Suppressor macrophage (primary cell): ENCODE measurements at places on chromosomes 6 and 20.

GRCh38 chr6:157659536-157660271 is 163.3 kb upstream of the SNX9 start:
- no peak for DNase-seq

- DNase-seq, result no peak
Measured at GRCh38 chr20:63466861-63467260, 5.6 kb downstream of the KCNQ2 start.

DNA sequence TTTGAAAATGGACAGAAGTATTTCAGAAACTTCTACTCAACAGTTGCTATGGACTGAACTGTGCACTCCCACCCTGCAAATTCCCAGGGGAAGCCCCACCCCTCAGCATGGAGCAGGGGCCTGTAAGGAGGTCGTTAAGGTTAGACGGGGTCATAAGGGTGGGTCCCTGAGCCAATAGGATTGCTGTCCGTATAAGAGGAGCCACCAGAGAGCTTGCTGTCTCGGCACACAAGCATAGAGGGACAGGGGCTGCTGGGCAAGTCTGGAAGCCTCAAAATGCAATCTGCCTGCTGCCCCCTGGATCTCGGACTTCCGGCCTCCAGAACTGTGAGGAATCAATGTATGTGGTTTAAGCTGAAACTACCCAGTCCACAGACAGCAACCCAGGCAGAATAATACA is 37.4 kb upstream of the AFDN start:
- DNase-seq, result no peak

GRCh38 chr6:132060591-132060990 is 109.4 kb upstream of the CCN2 start:
- no peak for DNase-seq
